ENCODE measurements at places on chromosomes 6 and 20.

GRCh38 chr6:163250116-163250515 lies 164.4 kb upstream of the QKI start:
- ATAC-seq, result no peak

- peak; percentile 99 for ATAC-seq
Observed at GRCh38 chr6:107304421-107305025, 154.8 kb downstream of the PDSS2 start.

DNA sequence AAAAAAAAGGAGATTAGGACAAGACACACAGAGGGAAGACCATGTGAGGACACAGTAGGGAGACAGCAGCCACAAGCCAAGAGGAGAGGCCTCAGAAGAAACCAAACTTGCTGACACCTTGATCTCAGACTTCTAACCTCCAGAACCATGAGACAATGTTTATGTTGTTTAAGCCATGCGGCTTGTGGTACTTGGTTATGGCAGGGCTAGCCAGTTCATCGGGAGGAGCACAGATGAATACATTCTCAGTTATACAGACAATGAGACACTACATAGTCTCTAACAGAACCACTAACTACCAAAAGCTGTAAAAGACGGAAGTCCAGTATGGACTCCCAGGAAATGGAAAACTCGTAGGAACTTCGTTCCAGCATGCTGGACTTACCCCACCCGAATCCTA lies 116.8 kb downstream of the MBOAT1 start:
- ATAC-seq, result no peak

GRCh38 chr6:17032988-17033634 lies 68.7 kb upstream of the STMND1 start:
- no peak for ATAC-seq

GRCh38 chr6:168559574-168560098 lies 118.7 kb downstream of the SMOC2 start:
- no peak for ATAC-seq
